NCI-H345 (cell line): ENCODE measurements at places on chromosomes 3 and 15.
A peak's percentile ranks its signal among the peaks of the same experiment; 100 is the strongest.

DNA sequence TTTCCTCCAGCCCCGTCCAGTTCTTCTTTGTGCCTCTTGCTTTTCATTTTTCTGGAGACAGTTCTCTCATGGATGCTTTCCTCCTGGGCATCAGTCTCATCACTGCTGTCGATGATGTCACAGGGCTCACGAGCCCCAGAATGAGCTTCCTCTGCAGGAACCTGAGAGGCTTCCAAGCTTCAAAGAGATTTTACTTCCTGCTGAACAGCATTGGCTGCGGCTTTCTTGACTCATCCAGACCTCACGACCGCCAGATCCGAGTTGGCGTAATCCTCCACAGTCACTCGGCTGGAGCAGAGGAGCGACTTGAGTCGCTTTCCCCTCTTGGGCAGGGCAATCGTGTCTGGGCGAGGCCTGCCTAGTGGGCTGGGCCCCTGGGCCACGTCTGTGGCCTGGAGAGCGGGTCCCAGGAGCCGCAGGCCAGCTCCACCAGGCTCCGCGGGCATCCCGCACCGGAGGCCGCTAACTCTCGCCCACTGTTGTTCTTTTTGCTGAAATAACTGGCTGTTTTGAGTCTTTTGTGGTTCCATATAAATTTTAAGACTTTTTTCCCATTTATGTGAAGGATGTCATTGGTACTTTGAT is 20.8 kb upstream of the FAN1 start:
- DNase-seq = no peak

GRCh38 chr3:13148561-13149329 is 75.5 kb upstream of the IQSEC1 start:
- no peak for DNase-seq

DNA sequence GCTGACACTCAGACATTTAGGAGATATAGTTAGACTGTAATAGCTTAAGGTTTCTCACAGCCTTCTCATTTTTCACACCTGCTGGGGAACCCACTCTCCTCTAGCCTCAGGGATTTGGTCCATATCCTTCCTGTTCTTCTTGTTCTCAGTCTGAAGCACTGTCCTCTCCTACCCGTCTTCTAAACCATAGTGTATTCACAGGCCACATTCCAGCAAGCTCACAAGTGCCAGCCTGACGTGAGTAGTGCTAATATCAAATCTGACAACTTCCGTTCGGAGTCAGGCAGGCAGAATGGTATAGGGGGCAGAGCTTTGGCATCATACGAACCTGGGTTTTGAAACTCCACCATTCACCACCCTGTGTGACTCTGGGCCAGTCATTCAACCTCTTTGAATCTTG is 6.9 kb upstream of the CA12 start:
- DNase-seq = no peak

DNA sequence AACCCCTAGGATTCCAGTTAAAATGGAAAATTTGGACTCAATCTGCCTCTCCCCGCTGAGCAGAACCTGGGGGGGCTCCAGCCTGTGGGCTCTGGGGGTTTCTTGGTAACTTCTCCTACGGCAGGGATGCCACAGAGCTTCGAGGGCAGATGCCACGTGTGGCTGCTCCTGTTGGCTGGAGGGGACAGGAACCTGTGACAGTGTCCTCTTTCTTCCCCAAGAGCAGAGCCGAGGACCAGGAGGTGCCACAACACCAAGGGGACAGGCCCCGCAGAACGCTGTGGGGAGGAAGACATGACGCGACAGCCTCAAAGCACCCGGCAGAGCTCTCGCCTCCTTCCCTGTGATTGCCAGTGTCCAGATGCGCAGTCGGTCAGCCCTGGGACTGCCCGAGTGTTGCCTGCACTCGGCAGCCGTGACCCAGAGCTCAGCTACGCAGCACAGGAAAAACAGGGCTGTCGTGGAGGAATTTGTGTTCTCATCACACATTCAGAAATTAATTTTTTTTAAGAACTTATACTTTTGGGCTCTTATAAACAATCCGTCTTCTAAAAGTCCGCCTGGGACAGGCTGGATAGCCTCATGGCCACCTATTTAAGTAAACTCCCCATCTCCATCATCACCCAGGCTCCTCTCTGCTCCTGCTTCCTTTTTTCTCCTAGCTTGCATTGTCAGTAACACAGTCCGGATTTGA is 131.9 kb upstream of the MEF2A start:
- DNase-seq = no peak

GRCh38 chr15:25172691-25173090 is 217.9 kb downstream of the SNRPN start:
- no peak for DNase-seq

- DNase-seq = no peak
Observed at GRCh38 chr15:49844390-49844789, 223.5 kb downstream of the DTWD1 start.

DNA sequence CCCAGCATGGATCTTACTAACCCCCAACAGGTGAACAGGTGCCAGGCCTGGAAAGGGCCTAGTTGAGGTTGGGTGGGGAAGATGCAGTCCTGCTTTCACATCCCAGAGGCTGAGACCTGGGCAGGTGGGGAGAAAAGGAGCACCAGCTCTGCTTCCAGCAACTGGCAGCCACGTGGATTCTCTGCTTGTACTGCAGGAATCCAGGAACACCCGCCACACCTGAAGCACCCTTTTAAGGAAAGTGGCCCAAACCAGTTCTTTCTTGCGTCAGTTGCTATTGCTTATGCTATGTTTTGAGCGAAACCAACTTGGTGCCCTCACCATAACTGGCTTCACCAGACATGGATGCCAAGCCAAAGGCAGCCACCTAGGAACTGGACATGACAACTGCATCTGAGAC is 28.1 kb upstream of the NEO1 start:
- no peak for DNase-seq

DNA sequence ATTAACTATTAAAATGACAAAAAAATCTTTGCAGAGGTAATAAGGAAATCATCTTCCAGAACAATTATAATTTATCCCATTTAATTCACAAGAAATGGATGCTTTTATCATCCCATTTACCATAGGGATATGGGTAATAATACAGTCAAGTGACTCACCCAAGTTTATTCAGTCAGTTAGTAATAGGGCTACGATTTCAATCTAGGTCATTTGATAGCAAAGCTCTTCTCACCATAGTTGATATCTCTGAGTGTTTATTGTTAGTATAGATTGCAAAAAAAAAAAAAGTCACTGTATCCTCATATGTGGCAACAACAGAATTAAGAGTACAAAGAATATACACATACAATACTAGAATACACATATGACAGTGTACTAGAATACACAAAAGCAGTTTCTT is 797.1 kb downstream of the ROBO1 start:
- no peak for DNase-seq

GRCh38 chr3:43093006-43093405 is 12.9 kb downstream of the POMGNT2 start:
- no peak for DNase-seq

GRCh38 chr15:80328496-80328895 is 75.7 kb upstream of the ARNT2 start:
- no peak for DNase-seq

DNA sequence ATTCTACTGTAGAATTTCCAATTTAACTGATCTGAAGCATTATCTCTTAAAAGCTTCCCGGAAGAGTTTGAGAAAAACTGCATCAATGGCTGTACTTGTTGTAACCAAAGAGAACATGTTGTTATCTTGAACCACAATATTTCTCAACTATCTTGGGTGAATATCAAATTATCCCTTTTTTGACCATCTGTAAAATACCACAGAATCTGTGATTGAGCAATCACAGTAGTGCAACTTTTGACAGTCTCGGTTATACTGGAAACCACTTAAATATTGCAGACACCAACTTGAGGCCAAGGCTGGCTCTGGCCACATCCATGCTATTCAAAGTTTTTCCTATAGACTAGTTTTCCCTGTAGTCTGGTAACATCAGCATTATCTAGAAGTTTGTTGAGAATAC is 842.8 kb upstream of the EPHA6 start:
- DNase-seq = no peak

DNA sequence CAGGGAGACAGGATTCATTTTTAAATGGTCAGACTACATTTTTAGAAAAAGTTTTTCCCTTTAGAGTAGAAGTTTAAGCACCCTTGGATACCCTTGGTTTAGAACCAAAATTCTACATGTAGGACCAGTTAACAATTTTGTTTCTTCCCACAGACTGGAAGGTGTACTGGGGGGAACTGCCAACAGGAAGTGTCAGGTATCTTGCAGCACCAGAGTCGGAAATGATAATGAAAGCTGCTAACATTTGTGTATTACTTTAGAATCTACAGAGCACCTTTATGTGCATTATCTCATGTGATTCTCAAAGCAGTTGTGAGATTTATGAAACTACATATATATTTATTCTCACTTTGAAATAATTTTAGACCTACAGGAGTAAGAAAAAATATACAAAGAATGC is 21.5 kb downstream of the SPRED1 start:
- DNase-seq = no peak

DNA sequence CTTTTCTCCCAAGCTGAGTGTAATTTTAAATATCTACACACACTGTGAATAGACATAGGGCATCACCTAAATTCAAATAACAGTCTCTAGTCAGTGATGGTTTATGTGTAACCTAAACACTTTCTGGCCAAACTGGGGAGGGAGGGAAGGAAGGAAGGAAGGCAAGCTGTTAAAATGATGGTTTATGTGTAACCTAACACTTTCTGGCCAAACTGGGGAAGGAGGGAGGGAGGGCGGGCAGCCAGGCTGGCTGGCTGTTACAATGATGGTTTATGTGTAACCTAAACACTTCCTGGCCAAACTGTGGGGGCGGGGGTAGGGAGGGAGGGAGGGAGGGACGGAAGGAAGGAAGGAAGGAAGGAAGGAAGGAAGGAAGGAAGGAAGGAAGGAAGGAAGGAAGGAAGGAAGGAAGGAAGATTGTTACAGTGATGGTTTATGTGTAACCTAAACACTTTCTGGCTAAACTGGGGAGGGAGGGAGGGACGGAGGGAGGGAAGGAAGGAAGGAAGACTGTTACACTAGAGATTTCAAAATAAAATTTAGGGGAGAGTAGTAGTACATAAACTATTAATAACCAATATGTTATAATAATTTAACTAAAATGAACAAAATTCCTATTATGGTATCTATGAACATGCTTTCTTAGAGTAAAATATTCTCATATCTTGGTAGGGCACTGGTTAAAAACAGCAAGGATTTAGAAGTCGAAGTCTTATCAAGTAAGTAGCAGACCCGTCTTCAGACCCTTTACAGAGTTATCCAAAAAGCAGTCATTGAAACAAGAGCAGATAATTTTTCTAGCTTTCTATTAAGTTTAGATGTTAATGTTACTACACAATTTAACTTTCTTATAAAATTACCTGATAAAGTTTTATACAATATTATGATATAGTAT is 148.1 kb downstream of the LMLN start:
- no peak for DNase-seq

DNA sequence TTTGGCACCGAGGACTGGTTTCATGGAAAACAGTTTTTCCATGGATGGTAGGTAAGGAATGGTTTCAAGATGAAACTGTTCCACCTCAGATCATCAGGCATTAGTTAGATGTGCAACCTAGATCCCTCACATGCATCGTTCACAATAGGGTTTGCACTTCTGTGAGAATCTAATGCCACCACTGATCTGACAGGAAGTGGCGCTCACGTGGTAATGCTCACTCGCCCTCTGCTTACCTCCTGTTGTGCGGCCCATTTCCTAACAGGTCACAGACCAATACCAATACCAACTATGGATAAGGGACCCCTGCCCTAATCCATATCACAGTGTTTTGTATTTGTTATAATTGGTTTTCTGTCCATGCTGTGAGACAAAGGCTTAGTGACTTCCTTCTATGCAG is 58.9 kb downstream of the SLMAP start:
- DNase-seq = no peak

GRCh38 chr15:70120958-70121623 is 23.4 kb upstream of the TLE3 start:
- DNase-seq = no peak

DNA sequence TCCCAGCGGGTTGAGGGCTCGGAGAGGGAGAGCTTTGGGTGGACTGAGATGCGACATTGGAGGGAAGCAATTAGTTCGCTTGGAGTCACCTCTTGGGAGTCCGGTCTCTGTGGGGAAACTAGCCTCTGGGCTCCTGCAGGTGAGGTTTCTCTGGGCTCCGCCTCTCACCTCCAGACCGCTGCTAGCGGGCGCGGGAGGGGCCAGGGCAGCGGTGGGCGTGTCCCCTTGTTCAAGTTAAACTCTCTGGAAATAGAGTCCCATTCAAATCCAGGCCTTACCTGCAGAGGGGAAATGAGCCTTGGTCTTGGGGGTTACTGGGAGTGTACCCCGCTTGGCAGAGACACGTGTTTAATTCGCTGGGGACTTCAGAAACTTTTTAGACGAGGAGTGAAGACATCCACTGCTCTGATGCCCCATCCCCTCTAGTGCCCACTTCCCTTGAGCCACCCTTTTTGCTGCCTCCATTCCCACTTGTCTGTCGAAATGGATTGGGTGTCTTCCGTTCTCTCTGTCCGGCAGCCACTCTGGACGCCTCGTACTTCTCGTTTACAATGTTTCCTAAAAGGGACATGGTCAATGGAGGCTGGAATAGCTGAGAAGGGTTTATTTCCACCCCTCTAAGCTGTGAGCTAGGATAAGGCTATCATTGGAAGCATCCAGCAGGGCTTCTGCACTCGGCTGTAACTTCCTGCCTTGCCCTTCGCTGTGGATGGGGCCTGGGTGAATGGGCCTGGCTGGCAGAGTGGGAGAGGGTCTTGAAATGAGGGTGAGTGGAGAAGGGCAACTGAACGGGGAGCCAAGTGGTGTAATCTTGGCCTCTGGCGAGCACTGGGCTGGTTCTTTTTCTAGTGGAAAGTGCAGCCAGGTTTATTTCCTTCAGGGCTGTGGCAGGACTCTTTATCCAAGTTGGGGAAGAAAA is 1.1 kb downstream of the MITF start:
- peak; percentile 39 for DNase-seq

DNA sequence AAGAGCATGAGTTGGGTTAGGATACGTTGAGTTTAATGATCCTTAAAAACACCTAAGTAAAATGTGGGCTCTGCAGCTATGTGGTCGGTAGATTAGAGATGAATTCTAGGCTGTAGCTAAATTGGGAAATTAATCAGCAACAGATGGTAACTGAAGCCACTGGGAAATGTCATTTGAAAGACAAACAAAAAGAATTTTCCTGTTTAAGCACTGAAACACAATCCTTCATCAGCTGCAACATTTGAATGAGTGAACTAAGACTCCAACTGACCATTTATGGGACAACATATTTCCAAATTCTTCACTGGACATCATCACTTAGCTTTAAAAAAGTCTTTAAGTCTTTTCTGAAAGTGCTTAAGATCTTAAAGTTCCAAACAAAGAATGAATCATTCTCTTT is 226.9 kb downstream of the ZNF385D start:
- no peak for DNase-seq
